Foreskin keratinocyte (primary cell): ENCODE measurements at places on chromosomes 2 and 18.

- no peak for DNase-seq
Observed at GRCh38 chr2:38259311-38259710, 117.8 kb downstream of the ATL2 start.

GRCh38 chr18:79679552-79680099 lies at the start of gene CTDP1:
Gene CTDP1 (plus strand): TSS chr18:79679803. CDS start chr18:79679948, 145 bp downstream.
- DNase-seq = peak; percentile 93

GRCh38 chr2:217421834-217422233 lies 562.0 kb upstream of the TNP1 start:
- no peak for DNase-seq

DNA sequence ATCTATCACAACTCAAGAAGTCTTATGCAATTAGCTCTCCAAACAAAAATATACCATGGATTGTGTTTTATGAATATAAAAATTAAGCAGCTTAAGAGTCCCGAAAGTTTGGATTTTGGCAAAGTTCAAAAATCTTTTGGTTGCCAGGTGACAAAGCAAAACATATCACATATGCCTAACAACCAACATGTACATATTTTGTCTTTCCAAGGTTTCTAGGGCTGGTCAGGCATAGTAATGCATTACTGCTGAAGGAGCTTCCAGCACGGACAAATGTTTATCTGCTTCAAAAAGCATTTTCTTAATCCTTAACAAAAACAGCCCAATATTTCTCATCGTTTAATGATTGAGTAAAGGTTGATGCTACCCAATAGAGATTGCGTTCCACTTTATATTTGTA lies 1327.1 kb upstream of the ZEB2 start:
- DNase-seq = no peak

GRCh38 chr2:210553373-210553772 lies 3.0 kb upstream of the CPS1 start:
- peak; percentile 26 for DNase-seq
